ENCODE measurements at places on chromosomes 2 and 18.

GRCh38 chr18:48061781-48062570 lies 131.5 kb upstream of the SMAD2 start:
- no peak for DNase-seq

- DNase-seq, result no peak
Measured at GRCh38 chr2:235433860-235434259, 60.0 kb upstream of the AGAP1 start.

DNA sequence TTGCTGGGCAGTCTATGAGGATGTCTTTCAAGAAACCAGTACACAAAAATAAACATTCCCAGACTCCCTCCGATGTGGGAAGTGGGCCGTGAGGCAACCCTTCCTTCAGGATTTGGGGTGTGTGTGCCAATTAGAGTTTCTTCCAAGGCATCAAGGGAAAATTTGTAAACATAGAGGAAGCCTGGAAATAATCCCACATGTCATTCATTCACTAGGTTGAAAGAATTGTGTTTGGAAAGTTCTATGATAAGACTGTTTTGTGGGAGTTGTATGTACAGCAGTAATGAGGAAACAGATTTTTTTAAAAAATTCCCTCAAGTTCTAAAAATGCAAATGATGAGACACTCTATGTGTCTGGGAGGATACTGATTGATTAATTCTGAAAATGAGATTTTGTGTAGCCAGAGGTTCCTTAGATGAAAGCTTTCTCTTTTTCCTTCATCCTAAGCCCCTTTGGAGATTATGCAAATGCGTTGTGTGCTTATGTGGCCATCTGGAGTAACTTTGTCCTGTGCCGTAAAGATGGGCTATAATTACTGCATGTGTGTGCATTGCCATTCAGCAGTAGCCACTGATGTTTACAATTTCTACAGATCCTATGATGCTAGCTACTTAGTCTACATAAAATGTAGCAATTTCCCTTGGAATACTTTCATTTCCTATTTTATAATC lies 107.8 kb upstream of the TPO start:
- no peak for DNase-seq

DNA sequence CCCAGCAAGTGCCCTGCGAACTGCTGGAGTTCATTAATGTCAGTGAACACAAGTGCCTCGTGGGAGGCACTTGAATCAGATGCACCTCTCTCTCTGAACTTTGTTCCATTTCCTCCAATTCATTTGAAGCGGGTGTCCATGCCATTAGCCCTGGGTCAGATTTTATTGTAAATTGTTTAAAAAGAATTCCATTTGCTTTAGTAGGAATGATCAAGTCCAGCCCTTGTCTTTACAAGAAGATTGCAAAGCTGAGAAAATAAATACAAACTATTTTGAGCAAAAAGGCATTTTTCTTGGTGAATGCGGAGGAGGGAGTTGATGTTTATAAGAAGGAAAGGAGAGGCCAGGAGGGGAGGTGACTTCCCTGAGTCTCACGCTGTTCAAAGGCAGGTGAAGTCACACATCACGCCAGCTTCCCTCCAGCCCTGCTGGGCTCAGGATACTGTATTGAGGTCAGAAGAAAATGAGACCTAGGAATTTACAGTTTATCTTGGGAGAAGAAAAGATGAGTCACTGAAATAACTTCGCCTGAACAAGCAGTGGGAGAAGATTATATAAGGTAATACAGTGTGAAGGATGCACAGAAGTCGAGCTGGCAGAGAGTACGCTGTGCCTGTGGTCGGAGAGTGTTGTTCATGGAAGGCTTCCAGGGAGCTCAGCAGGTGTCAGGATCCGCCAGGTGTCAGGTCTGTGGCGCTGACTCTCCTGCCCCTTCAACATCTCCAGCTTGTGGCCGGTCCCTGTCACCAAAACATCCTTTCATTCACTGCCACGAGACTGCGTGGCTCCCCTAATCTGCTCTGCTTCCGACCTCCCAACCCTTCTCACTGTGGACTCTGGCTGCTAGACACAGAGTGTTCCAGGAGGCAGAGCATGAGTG lies 36.5 kb downstream of the EFR3B start:
- peak; percentile 77 for DNase-seq

- no peak for DNase-seq
Measured at GRCh38 chr2:73075477-73076373, 4.2 kb upstream of the SFXN5 start.

GRCh38 chr2:204003276-204003990 lies 66.9 kb downstream of the ICOS start:
- no peak for DNase-seq

- no peak for DNase-seq
Measured at GRCh38 chr18:25896178-25896780, 194.1 kb downstream of the SS18 start.

DNA sequence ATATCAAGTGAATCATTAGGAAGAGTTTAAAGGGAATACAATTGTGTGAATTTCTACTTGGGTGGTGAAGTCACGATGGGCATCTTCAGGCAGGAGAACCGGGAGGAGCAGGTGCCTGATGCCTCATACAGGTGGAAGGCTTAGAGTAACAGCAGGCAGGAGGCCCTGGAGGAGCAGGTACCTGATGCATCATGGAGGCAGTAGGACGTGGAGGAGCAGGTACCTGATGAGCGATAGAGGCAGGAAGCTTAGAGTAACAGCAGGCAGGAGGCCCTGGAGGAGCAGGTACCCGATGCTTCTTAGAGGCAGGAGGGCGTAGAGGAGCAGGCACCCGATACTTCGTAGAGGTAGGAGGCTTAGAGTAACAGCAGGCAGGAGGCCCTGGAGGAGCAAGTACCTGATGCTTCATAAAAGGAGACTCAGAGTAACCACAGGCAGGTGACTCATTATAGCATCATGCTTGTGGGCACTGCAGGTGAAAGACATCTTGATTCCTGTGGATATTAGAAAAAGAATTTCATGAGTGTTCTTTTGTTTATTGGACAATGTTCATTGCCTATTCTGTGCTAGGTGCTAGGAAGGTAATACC lies 133.9 kb downstream of the ATP9B start:
- DNase-seq, result no peak

DNA sequence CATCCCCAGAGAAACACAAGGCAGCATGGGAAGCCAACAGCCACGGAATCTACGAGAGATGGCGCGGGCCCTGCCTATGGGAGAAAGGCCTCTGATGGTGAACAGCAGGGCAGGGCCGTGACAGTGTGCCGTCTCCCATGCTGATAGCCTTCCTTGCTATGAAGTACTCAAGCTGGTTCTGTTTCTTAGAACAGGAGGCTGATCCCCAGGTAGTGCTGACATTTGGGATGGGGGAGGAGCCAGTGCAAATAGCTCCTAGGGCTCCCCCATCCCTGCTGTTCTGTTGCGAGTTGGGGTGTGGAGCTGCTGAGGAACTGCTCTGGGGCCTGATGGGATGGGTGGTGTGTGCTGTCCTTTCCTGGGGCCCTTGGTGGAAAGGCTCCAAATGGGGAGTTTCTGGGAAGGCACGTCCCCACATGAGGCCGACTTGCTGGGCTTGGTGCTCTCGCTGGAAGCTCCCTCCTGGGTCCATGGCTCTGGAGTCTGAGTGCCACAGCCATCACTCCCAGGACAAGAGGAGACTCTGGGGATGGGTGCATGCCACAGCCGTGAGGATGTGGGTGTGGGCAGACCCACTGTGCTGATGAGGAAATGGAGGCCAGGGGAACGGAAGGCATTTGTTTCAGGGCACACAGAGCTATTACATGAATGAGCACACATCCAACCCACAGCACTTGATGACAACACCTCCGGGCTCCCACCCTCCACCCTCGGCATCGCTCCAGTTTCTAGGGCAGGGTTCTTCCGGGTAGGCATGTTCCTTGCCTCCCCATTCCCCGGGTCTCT lies 246.8 kb downstream of the HDAC4 start:
- no peak for DNase-seq

Measured in DMS153 (cell line).